ENCODE measurements at places on chromosomes 6 and 20.

DNA sequence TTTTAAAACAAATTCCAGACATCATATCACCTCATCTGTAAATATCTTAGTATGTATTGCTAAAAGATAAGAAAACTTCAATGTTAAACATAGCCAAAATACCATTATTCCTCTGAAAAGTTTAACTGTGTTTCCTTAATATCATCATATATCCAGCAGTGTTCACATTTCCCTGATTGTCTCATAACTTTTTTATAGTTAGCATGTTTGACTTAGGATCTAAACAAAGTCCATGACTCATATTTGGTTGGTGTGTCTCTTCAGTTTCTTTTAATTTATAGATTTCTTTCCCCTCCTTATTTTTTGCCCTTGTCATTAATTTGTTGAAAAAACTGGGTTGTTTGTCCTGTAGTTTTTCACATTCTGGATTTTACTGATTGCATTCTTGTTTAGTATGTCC is 163.0 kb downstream of the RPS12 start:
- no peak for DNase-seq

DNA sequence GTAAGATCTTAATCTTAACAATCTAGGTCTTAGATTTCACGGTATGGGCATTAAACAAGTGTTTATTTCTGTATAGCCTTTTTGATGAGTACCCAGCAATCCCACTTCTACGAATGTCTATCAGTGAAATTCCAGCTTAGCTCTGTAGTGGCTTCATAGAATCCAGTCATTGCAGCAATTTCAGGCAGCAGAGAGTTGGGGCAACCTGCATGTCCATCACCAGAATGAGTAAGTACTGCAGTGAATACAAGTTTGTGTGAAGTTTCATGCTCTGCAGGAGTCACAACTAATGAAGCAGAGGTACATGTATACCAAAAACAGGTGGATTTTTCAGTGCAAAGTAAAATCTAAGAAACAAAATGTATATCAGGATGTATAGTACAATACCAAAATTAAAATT is 151.7 kb downstream of the OR2B2 start:
- DNase-seq = no peak

DNA sequence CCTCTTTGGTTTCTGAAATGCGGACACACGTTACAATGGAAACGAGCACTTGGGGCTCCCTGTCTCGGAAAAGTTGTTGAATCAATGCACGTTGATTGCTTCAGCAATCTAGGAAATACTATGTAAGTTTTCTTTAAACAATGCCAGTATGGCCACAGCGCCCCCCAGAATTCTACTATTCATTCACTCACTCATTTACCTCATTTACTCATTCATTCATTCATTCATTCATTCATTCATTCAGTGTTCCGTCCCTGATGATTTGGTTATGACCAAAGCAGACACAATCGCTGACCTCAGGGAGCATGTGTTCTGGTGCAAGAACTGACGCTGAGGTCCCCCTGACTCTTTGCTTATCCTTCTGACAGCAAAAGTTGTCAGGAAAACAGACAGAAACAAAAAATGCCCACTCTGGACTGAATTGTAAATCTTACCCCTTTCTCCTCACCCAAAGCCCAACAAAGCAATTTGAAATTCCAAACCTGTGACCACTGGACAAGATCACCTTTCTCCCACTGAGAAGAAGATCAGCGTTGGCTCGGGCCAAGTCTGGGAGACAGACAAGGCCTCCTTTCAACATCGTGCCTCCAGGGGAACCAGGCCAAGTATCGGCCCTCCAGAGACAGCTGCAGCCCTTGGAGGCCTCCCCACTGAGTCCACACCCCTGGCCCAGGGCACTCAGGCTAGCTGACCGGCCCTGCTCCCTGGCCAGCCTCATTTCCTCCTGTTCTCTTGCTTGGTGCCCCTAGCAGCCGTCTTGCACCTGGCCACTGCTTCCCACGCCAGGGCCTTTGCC is 15.0 kb upstream of the PMEPA1 start:
- no peak for DNase-seq

GRCh38 chr6:2945153-2945452 is 26.3 kb downstream of the SERPINB6 start:
- no peak for DNase-seq

GRCh38 chr6:10989587-10989986 is 54.5 kb downstream of the ELOVL2 start:
- no peak for DNase-seq

GRCh38 chr20:32045999-32046398 is 6.0 kb upstream of the HCK start:
- DNase-seq = no peak

Measured in stimulated activated CD8-positive, alpha-beta memory T cell treated with anti-CD3 and anti-CD28 coated beads, Interleukin-7, amount 100 ng/mL, for 4 hours (primary cell).